ENCODE measurements at places on chromosomes 11 and 22.

GRCh38 chr11:62538470-62539237, 8.0 kb downstream of the AHNAK start:
- DNase-seq: no peak

DNA sequence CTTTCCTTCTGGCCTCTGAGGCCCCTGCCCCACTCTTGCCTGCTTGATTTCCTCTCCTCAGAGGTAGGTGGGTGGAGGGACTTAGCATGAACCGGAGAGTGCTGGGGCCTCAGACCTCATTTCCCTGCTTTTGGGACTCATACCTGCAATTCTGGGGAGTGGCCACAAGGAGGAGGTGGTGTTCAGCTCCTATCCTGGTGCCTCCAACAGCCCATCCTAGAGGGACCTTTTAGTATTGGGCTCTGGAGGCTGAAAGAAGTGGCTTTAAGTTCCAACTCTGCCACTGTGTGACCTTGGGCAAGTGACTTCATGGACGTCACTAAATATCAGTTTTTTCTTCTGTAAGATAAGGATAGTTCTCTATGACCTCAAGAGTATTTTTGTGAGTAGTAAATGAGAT, 98.6 kb downstream of the KIAA1671 start:
- DNase-seq: no peak

GRCh38 chr11:65781962-65782815, 1.4 kb upstream of the AP5B1 start:
- DNase-seq: no peak

DNA sequence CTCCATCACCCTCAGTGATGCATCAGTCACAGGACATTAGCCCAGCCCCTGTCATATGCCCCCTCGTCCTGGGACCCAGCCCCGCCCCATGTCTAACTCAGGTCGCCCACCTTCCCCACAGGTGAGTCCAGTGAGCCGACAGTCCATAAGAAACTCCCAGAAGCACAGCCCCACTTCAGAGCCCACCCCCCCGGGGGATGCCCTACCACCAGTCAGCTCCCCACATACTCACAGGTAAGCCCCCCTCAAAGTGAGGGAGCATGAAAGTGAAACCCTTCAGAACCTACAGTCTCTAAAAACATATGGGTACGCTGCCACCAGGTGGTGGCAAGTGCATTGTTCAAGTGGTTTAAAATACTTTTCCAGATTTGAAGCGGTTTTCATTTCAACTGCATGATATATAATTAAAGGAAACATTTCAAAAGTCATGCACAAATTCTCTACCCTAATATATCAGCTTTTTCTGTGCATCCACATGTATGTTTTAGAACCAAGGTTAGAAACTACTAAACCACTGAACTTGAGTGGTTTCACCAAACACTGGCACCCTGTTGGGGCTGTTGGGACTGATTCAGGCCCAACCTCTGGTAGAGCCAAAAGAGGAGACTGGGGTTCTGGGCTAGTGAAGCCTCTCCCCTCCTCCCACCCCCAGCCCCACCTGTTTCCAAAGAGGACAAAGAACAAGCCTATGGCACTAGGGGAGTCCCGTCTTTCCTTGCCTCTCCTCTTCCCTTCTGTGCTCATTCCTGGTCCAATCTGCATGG, 17.3 kb downstream of the EPS8L2 start:
- DNase-seq: peak; percentile 74

- DNase-seq: no peak
Measured at GRCh38 chr11:85732965-85733364, 47.0 kb upstream of the CCDC89 start.

DNA sequence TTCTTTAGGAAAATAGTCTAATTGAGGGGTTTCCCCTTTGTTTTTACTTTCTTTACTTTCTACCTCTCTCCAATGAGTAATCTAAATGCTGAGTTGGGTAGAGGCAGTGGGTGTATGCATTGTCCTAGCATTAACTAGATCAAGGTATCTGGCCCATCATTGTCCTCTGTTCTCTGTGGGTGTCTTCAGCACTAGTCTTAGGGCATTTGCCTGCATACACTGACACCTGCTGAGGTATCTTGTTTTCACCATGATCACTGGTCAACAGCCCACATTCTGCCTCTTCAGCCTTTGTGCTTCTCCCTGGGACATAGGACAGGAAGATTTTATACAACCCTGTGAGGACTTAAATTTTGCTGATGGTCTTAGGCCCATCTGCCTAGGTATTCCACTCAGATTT, 371.1 kb downstream of the RAB38 start:
- DNase-seq: no peak

- DNase-seq: no peak
Measured at GRCh38 chr22:46256358-46256958, 6.4 kb upstream of the CDPF1 start.

- DNase-seq: no peak
Measured at GRCh38 chr22:27749597-27750225, 51.8 kb downstream of the MN1 start.

DNA sequence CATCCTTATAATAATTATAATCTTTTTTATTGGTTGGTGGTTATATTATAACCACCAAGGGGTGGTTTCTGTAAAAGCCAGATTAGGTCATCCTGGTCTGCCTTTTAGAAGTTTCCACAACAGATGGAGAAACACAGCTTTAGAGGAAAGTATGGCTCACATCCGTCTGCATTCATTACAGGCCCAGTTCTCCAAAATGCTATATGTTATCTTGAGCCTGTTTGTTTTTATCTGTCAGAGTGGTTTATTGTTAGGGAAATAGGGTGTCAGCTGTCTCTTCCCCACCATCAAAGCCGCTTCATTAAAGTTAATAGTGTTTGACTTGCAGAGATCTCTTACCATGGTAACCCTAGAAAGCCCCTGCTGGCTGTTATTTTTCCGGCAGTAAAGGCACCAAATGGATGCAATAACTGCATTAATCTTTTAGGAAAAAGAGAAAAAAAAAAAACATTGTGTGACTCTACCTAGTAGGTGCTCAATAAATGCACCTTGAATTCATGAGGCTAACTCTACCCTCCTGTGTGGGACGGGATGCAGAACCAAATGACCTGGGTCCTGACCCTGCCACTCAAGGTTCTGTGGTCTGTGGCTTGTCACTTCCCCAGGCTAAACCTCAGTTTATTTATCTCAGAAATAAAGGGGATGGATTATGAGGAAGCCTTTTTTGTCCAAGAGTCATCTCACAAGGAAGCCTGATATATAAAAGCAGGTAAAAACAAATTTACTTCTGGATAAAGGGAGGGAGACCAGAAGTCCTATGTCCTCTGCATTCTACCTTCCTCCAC, 118.3 kb downstream of the WT1 start:
- DNase-seq: no peak

DNA sequence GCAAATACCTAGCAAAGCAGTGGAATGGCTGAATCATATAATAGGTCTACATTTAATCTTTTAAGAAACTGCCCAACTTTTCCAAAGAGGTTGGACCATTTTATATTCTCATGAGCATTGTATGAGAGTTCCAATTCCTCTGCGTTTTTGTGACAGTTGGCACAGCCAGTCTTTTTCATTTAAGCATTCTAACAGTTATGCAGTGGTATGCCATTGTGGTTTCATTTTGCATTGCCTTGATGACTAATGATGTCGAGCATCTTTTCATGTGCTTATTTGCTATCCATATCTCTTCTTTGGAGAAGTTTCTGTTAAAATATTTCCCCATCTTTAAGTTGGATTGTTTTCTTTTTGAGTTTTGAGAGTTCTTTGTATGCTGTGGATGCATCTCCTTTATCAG, 38.7 kb downstream of the EIF3F start:
- peak; percentile 7 for DNase-seq

DNA sequence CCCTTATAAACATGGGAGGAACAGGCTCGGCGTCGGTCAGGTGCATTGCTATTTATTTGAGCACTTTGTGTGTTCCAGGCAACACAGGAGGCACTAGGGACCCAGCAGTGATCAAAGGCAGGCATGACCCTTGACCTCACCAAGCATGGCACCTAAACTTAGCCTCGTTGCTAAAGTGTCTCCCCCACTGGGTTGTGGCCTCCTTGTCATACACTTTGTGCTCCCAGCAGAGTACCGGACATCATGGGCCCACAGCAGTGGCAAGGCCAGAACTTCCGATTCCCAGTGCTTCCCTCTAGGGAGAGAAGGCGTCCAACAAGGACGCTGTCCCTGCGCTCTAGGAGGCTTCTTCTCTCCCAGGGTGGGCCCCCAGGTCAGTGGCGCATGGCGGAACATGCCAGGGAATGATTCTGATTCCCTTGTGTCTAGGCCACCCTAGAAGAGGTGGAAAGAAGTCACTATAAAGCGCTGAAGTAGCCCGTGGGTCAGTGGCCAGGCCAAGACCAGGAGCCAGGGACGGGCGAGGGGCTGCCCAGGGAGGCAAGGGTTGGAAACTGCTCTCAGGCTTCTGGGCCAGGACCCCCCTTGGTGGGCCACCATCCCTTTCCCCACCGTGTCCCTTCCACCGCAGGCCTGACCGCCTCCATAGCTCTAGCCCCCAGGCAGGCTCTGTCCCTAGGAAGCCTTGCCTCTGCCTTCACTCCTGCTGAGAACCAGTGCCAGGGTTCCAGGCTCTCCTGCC, 19.7 kb downstream of the TOM1 start:
- DNase-seq: no peak

- DNase-seq: no peak
Measured at GRCh38 chr11:118009864-118010737, 23.9 kb downstream of the IL10RA start.

DNA sequence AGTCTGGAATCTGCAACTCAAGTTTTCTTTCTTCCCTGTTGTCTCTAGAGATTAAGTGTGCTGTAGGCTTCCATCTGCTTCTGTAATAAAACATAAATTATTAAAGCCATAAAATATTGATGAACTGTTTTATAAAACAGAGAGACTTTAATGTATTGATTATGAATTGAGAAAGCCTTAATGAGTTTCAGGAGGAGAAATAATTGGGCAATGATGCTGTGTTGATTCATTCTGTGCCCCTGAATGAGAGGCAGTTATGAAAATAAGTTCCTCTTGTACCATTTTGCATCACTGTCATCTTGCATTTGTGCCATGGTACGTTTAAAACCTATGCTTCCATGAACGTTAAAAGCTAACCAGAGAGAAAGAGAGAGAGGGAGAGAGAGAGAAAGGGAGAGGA, 194.1 kb upstream of the LARGE1 start:
- DNase-seq: no peak

GRCh38 chr22:28981818-28982499, 79.7 kb downstream of the C22orf31 start:
- no peak for DNase-seq

GRCh38 chr22:19821523-19822300, 33.0 kb downstream of the GNB1L start:
- DNase-seq: peak; percentile 26

DNA sequence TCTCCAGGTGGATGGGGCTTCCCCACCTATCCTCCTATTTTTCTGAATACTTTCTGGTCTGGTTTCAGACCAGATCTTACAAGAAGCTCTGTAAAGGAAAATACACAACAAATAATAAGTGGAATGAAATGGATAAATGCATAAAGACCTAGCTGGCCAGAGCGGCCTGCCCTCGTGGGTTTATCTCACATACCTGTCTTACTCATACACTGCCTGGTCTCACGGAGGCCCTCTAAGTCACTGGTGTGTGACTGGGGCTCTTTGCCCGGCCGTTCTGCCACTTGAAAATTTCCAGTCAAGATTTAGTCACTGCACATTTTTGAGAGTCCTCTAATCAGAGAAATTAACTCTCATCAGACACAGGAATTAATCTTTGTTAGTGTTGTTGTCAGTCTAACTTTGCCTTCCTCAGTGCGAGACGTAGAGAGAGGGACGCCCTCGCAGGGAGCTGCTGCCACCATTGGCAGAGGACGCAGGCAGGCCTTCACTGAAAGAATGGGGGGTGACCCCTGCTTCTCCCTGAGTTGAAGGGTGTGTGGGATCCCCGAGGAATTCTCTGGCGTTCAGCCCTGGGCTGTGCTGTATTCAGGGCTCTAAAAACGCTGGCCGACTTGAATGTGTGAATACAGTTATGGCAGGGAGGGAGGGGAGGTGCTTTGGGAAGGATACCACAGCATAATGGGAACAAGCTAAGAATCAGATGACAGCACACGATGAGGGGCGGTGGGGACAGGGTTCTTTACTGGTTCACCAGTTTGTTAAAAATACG, 46.3 kb upstream of the CADM1 start:
- DNase-seq: no peak

DNA sequence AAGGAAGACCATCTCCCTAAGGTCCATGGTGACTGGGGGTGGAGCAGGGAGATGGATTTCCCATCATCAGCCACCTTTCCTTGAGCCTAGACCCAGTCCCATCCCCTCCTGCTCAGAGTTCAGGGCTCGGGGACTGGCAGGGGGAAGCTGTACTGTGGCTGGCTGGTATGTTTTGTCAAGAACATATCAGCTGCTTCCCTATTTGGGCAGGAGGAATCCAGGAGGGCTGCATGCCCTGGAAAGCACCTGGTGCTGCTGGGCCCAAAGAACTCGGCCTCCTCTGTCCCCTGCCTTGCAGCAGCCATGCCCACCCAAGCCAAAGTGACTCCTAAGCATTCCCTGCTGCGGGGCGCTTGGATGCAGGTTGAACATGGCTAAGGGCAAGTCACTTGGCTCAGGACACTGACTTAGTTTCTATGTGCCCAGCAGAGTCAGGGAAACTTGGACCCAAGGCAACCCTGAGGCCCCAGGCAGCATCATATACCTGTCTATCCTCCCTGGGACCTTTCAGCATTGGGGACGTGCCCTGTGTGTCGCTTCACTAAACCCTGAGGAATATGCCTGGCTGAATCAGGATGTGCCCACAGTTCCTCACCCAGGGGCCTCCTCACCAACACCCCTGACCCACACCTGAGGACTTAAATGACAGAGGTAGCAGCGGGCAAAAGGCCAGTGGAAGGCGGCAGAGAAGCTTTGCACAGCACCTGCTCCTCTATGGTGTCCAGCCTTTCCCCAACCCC, 43.1 kb downstream of the BUD13 start:
- no peak for DNase-seq

Data from activated CD8-positive, alpha-beta memory T cell treated with anti-CD3 and anti-CD28 coated beads, Interleukin-2, amount 10 ng/mL, durations not matched to agents 7 days and 5 days (primary cell).